Memory B cell (primary cell): ENCODE measurements at places on chromosomes 7 and 10.

- no peak for DNase-seq
Measured at GRCh38 chr10:88896994-88897853, 17.2 kb downstream of the STAMBPL1 start.

DNA sequence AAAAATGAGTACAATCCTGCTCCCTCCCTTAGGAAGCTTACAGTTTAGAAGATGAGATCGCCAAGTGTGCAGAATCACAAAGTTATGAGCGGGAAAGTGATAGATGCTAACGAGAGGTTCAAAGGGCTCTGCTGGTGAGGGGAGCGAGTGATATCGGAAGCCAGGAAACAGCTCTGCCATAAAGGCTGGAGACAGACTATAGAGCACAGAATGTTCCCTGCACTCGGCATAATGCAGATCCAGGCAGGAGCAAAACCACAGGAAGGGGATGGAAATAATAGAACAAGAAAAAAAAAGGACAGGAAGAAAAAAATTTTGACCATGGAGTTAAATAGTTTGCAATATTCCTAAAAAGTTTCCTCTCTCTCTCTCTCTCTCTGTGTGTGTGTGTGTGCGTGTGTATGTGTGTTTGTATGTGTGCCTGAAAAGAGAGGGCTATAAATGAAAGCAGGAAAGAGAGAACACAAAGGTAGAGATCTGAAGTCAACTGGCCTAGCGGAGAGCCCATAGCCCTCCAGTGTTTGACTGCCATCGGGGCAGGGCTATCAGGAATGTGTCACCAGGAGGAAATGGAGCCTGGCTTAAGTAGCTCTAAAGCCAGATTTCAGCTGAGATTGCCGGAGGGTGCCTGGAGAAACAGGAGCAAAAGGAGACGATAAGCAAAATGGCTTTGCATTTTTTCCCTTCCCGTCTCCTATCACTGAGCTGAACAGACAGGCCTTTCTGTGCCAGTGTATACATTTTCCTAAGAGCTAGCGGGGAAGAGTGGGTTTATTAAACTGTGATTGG, 175.8 kb upstream of the LYZL1 start:
- DNase-seq = no peak

GRCh38 chr7:23918286-23918685, 208.3 kb downstream of the STK31 start:
- no peak for DNase-seq

DNA sequence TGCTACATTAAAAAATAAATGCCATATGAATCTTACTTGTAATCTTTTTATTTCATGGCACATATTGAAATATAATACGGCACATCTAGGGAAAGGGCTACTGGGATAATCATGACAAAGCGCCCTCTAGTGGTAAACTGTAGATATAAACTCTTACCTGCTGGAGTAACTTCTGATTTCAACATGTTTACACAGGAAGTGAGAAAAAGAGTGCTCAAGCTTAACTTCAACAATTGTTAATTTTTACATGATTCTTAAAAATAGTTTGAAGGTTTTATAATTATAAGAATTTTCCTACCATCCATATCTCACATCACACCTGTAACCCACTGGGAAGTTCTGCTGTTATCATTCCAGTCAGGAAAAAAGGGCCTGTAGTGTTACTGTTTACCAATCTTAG, 2.0 kb upstream of the HEPACAM2 start:
- peak; percentile 65 for DNase-seq

- no peak for DNase-seq
Measured at GRCh38 chr10:91804126-91804510, 5.9 kb downstream of the TNKS2 start.

- no peak for DNase-seq
Measured at GRCh38 chr7:115634633-115635032, 395.9 kb downstream of the TFEC start.

GRCh38 chr7:12314199-12314598, 89.5 kb downstream of the VWDE start:
- DNase-seq = no peak

- no peak for DNase-seq
Measured at GRCh38 chr7:14685167-14685566, 217.4 kb downstream of the DGKB start.

DNA sequence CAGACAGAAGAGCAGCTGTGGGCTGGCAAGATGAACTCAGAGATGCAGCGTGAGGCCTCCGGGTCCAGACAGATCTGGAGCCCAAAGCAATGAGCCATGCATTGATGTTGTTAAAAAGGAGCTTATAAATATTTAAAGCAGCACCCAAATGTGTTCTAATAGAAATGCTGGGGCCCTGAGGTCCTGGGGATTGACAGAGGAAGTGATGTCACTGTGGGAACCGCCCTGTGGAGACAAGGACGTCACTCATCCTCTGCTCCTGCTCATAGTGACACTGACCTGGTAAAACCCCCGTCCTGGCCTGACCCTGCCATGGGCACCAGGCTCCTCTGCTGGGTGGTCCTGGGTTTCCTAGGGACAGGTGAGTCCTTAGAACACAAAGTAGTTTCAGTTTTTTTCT, 197.0 kb upstream of the PRSS58 start:
- no peak for DNase-seq

DNA sequence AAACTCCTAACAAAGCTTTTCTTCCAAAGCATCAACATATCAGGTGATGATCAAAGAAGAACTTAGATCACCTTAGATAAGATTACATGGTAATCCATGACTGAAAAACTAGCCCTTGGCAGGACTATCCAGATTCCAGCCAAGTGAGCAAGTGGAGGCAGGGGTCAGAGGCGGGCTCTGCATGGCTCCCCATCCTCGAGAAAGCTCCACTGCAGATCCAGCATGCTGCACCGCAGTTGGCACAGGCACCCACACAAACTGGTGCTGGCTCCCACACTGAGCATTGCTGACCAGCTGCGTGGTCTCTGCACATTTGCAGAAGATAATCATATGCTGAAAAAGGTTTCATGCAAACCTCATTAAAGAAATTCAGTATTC, 10.1 kb downstream of the PSAP start:
- no peak for DNase-seq

DNA sequence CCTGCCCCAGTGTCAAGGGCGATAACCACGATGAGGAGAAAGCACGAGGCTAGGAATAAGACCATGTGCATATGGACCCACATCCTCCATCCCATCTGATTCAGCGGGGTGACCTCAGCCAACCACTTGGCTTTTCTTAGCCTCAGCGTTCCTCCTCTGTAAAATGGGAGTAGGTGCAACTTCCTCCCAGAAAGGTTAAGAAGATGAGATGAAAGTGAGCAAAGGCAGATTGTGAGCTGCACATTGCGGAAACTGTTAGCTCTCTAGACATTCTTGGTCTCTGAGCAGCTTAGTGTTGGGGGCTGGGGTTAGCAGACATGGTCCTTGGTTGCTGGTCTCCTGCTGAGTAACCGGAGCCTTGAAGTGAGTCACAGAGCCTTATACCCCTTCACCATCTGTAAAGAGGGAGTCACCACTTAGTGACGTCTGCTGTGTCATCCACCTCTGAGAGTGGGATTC, 497.3 kb upstream of the GALNT17 start:
- no peak for DNase-seq

DNA sequence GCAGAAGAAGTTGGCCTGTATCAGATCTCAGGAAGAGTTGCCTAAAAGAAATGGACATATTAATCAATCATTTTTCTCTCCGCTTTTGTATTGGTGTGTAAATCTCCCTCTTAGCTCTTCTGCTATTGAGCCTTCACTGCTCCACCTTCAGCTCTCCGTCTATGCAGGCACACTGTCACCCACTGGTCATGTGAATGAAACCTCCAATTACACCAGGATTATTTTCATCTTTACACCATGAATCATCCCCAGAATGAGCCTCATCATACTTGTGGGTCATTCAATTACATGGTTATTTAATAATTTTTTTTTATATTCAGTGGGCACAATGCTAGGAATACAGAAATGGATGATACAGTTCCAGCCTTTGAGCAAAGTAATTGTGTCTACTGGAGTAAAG, 92.6 kb downstream of the LRRC4 start:
- DNase-seq = no peak

DNA sequence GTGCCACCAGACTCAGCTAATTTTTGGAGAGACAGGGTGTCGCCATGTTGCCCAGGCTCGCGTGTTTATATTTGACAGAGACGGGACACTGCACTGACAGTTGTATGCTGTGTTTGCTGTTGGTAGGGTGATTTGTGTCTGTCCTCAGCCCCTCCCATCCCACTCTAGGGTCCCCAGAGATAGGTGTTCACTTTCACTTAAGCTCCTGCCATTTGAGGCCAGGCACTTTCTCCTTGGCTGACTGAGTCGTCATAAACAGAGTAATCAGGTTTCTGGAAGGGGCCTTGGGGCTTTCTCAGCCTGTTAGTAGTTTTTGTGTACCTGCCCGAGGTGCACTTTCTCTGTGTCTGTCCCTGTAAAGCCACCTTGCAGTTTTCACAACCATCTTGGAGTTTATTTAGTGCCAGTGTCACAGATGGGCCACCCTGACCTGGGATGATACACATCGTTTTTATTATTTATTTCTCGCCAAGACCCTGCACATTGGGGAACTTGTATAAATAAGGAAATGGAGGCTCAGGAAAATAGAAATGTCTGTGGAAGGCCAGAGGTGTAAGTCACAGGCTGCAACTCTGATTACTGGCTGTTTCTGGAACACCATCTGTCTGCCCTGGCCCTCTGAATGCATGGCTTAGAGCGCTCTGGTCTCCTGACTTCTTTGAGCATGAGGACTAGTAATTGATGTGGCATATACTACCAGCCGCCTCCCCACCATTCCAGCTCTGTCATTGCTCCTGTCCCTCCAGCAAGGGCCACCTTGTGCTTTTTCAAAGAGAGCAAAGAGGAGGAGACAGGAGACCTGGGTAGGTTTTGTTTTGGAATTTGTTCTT, 81.9 kb upstream of the PDCD4 start:
- no peak for DNase-seq

- DNase-seq = no peak
Measured at GRCh38 chr10:122348512-122348911, 26.0 kb upstream of the PLEKHA1 start.

DNA sequence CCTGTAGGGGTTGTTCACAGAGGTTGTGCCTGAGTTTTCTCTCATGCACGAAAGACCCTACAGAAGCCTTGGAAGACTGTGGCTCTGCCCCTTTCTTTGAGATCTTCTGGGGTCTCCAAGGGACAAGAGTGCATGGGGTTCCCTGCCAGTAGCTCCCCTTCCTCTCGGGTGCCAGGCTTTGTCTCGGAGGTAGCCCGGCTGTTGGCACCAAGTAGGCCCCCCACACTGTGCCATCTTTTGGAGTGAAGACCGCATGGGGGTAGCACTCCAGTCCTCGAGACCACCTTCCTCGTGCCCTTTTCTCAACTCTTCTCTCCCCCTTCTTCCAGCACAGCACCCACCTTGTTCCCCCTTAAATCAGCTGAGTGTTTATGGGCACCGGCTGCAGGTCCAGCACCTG, 41.6 kb downstream of the OAT start:
- no peak for DNase-seq

GRCh38 chr7:86995052-86995725, 64.3 kb downstream of the ELAPOR2 start:
- DNase-seq = no peak

- DNase-seq = no peak
Measured at GRCh38 chr7:63521-64021, 128.8 kb upstream of the FAM20C start.
